ENCODE measurements at places on chromosomes 4 and X.
A peak's percentile ranks its signal among the peaks of the same experiment; 100 is the strongest.

DNA sequence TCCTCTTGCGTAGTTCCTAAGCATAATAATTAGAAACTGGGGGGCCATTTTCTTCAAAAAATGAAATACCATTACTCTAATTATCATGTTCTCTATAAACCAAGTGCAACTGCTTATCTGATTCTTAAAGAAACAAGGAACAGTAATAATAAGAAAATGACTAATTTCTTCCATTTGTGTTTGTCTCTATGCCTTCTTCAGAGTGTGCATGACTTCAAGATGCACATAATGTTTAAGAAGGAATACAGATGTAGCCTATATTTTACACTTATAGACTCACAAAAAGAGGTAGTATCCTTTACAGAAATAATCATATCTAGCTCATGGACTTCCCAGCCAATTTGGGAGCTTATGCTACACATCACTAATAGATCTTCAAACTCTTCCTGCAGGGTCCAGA, 131.7 kb downstream of the CHRNA9 start:
- DNase-seq, result no peak

DNA sequence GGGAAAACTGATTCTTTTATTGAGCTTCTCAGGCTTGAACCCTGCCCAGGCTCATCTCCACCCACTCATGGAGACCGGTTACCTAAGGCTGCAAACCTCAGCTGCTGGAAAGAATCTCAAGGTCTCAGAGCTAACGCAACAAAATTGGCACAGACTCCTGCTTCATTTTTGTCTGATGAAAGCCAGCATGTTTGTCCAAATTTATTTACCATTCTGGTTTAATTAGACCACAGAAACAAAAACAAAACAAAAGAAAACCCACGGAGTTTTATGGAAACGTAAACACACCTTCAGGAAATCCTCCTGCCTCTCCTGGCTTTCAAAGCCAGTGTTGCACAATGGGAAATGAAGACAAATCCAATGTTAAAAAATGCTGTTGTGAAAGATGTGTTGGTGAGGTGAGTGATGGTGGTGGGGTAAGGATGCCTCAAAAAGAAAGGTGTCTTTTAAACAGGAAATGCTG, 56.4 kb upstream of the PDLIM3 start:
- peak; percentile 64 for DNase-seq

DNA sequence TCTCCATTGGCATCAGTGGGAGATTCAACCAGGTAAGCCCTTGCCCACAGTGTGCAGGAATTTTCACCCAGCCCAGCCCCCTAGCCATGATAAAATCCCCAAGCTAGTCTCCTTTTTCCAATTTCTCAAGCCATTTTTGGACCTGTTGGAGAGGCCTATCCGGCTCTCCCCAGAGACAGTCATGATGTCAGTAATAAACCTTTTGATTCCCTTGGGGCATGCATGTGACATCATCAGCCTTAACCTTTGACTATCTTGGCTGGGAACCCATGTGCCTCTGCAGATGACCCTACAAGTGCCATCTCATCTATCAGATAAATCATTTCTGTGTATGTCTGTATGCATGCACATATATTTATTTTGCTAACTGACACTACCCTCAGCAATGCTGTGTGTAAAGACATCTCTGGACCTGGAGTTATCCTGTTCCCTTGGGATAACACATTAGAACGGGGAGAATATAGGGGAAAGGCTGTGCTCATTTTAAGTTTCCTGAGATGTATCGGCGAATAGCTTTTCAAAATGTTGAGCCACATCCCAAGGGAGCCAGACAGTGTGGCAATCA, 51.0 kb downstream of the CYTL1 start:
- no peak for DNase-seq

- peak; percentile 100 for DNase-seq
These were observed 24.9 kb downstream of the FGFBP1 start for GRCh38 chr4:15913631-15913970.

DNA sequence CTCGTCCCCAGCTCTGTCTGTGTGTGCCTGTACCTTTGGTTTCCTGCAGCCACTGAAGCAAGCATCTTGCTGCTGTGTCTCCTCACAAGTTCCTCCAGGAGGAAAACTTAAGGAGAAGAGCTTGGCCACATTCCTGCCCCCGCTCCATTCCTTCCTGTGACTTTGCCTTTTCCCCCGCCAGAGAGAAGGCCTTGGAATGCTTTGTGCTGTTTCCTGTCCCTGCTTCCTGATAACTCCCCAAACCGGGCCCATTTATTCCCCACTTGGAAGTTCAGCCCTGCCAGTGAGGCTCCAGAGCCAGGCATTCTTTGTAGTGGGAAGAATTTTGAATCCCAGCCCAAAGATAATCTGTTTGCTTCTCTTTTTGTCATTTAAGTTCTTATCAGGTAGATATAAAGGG, 33.1 kb downstream of the SMIM10L2A start:
- DNase-seq, result no peak

- peak; percentile 33 for DNase-seq
These were observed 163.9 kb downstream of the KDR start for GRCh38 chr4:54961357-54961975.

- DNase-seq, result peak; percentile 40
These were observed 173.9 kb upstream of the PGRMC2 start for GRCh38 chr4:128461291-128462102.

DNA sequence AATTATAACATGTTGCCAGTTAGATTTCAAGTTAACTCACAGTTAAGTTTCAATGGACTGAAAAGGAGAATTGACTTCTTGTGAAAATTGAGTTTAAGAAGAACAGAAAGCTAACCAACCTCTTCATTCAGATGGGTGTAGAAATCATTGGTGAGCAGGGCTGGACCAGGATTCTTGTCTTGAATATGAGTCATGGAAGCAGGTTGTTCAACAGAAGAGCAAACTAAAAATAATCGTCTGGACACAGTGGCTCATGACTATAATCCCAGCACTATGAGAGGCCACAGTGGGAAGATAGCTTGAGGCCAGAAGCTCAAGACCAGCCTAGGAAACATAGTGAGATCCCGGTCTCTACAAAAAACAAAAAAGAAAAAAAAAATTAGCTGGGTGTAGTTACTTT, 98.2 kb downstream of the ARSJ start:
- peak; percentile 53 for DNase-seq

DNA sequence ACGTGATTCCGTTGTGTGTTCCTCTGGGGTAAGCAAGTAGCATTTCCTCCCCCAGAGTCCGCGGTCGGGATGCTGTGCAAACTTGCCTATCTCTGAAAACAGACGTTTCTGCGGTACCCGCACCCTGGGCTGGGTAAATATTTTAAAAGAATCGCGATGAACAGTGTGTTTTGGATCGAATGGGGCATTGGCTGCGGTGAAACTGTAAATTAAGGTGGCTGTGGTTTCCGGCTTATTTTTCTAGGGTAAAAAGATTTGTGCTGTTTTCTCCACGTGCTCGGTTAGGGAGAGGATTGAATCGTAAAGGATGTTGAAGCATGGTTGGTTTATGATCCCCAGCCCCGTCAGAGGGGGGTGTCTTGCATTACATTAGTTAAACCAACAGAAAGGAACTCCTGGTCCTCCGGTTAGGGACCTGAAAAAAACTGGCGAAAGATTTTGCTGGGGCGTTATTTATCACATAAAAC, 1.2 kb downstream of the HHIP start:
- DNase-seq, result no peak

DNA sequence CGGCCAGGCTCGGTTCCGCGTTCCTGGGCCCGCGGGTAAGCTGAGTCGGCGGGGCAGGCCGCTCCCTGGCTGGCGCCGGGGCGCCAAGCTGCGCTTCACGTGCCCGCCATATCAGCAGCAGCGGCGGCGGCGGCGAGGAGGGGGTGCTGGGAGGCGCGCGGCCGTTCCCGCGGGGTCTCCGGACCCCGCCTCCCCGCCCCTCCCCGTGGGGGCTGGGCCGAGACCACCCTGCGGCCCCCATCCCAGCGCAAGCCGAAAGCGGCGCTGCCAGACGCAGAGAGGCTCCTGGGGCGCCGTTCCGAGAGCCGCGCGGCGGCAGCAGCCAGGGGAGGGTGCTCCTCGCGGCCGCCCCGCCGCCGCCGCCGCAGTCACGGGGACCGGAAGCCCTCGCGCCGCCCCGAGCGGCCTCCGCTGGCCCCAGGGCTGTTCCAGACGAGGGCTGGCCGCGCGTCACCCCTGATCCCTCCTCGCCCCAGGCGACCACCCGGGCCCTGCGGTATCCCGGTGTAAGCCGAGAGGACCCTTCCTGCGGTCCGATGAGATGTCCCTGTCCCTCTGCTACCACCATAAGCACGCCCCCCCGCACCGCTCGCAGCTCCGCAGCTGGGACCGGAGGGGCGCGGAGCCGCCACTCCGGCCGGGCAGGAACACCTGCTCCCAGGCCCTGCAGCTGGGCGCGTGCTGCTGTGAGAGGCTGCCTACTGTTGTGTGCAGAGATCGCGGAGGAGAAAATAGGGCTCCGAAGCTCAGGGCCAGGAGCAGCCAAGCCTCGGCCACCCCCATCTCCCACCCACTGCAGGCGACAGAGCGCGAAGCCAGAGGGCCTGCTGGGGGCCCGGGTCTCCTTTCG, 7.5 kb upstream of the BCOR start:
- no peak for DNase-seq

DNA sequence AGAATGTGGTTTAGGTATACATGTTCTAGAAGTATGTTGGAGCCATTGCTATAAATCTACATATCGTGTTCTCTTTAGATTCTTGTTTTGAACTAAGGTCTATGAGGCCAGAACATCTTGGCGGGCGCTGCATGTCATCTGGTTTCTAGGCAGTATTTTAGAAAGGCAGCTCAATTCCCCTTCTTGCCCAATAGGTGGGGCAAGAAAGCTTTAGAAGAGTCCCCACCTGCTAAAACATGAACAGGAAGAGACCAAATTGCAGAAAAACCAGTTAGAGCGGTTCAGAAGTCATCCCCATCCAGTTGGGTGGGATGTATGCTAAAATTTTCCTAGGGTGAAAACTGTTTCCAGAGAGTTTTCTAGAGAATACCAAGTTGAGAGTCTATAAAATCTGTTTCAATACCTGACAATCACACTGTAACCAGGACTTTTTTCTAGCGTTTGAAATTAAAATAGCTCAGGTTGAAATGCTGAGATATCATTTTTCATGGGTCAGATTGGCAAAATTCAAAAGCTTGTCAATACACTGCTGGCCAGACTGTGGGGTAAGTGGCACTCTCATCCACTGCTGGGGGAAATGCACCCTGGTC, 17.5 kb upstream of the SH3KBP1 start:
- DNase-seq, result peak; percentile 71

DNA sequence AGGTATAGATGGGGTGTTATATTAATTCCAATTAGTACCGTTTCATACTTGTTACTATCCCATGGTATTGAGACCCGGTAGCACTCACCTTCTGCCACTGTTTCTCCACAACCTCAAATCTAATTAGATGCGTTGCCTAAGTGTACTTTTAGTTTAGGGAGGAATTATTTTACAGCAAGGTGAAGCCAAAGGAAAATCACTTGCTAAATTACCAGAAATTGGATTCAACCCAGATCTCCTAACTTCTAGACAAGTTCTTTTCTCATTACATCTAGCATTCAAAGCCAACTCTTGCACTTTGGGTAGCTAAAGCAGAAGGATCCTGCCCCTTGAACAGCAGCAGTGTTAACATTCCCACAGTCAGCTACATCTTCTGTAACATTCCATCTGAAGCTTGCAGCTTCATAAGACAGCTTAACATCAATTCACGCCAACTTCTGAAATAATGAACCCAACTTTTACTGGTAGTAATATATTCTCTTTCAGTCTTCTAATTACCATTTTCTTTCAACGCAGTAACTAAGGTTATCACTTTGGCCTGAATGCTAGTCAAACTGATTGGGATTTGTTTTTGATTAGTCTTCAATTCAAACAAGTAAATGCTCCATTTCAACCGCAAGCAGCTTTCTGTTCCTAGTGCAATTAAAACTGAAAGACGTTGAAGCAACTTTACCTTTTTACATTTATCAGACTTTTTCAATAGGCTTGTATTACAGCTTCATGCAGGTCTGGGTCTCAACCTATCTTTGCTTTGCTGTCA, 934 bp upstream of the SEC31A start:
- DNase-seq, result peak; percentile 30

DNA sequence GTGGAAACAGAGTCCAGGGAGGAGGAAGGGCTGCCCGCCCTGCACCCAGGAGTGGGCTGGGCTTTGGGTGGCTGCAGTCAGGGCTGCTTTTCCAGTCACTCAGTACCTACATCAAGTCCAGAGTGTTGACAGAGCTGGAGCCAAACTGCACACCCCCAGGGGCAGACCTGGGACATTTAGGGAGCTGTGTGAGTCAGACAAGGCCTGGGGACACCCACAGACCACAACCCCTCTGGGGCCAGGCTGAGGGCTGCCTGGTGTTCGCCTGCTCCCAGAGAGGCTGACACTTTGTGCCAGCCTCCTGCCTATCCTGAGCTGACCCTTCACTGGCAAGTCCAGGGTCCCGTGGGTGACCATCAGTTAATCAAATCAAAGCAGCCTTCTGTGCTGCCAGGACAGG, 240.0 kb downstream of the BCOR start:
- no peak for DNase-seq

- DNase-seq, result no peak
These were observed 254.9 kb downstream of the RCHY1 start for GRCh38 chr4:75259306-75259705.

DNA sequence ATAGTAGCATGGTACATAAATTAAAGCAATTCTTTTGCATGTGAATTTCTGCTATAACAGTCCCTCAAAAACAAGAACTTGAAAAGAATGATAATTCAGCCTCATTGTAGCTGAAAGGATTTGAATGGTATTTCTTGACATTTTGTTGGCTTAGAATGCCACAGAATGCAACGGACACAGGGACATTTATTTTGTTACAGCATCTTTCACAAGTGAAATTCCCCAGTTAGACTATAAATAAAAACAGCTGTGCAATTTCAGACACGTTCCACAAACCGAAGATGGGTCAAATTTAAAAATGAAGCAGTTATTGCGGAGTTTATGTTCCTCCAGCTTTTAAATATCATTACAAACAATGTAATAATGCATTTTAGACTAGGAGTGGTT, 82.8 kb upstream of the AMELX start:
- no peak for DNase-seq

- peak; percentile 98 for DNase-seq
These were observed 45.2 kb upstream of the SLC39A8 start for GRCh38 chr4:102390438-102390837.

DNA sequence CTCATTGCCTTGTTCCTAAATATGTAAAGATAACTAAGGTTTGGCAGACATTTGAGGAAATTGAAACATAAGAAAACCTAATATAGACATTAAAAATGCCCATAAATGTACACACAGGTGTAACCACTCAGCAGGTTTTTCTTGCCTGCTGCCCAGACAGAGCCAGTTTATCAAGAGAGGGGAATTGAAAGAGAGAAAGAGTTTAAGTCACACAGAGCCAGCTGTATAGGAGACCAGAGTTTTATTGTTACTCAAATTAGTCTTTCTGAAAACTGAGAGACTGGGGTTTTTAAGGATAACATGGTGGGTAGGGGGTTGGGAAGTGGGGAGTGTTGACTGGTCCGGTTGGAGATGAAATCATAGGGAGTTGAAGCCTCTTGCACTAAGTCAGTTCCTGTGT, 119.0 kb downstream of the CFAP299 start:
- no peak for DNase-seq

DNA sequence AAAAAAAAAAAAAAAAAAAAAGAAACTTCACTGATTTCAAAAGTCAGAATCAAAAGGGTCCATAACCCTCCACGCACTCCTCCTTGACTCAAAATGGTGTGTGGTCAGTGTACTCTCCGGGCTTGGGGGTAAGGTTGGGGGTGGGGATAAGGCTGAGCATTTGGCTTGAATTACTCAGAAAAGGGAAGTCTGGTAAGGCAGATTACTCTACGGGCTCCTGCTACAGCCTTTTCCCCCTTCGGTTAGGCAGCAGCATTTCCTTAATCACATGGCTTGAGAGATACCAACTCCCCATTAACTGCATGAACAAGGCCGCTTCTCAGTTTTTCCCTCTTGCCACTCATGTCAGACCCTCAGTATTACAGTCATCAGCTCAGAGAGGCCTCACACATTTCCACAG, 135.4 kb upstream of the DUSP21 start:
- DNase-seq, result no peak

- no peak for DNase-seq
These were observed 430.3 kb upstream of the MAOA start for GRCh38 chrX:43225626-43226328.

Data from bronchial epithelial cell (primary cell).